ENCODE measurements at places on chromosomes 3 and 15.

- no peak for DNase-seq
Measured at GRCh38 chr3:71653414-71653807, 69.9 kb upstream of the FOXP1 start.

GRCh38 chr15:89777782-89778380 lies 1.7 kb downstream of the MESP2 start:
- no peak for DNase-seq

GRCh38 chr3:131895766-131896165 lies 139.0 kb downstream of the CPNE4 start:
- no peak for DNase-seq

GRCh38 chr3:76501315-76501714 lies 538.6 kb upstream of the ROBO2 start:
- no peak for DNase-seq

GRCh38 chr3:150410311-150411105 lies 2.4 kb downstream of the TSC22D2 start:
- DNase-seq, result peak; percentile 25

- DNase-seq, result no peak
Measured at GRCh38 chr3:53858096-53858741, 11.9 kb downstream of the IL17RB start.

DNA sequence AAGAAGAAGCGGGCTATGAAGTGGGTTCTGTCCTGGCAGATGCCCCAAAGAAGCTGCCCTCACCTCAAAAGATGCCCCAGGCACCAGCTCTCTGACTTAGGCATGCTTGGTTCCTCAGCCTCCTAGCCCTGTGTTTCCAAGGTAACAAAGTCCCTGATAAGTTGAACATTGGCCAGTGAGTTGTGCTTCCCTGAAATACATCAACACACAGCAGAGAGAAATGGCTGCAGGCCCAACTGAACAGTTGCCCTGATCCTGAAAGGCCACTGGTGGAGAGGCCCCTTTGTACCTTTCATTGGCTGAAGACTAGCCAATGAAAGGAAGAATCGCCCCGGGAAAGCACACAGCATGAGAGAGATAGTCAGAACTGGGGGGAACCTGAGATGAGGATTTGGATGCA lies 169.9 kb upstream of the CTNNB1 start:
- DNase-seq, result no peak

- no peak for DNase-seq
Measured at GRCh38 chr15:35150361-35150760, 65.3 kb upstream of the NANOGP8 start.

GRCh38 chr3:78856164-78856563 lies 911.6 kb downstream of the ROBO1 start:
- no peak for DNase-seq

DNA sequence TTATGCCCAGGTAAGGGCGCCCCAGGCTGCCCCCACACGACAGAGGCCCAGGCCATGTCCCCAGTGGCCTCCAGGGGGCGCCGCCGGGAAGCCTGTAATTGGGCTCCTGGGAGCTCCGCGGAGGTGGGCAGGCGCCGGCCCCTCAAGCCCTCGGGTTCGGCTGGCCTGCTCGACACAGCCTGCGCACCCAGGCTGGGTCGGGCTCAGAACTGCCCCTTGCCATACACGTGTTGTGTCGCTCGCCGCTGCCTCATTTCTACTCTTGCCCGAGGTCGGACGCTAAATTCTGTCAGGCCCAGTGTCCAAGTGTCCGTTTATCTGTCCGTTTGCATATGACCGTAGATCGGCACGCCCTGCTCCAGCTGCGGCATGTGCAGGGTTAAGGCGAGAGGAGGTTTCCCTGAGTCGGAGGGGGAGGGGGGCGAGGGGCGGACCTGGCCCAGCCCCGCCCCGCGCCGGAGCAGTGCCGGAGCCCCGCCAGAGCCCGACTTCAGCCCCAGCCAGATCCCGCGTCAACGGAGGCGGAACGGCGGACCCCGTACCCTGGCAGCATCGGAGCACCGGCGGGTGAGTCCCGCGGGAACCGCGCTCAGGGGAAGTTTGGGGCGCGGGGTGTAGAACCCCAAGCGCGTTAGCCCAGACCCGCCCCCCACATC lies at the start of gene KLHDC8B:
TSS of gene KLHDC8B (plus strand) at position 480 of the 656 bp plus-strand sequence. CDS start 1,172 bp downstream, outside the sequence.
- peak; percentile 84 for DNase-seq

GRCh38 chr15:89972085-89972484 lies 29.0 kb upstream of the ZNF710 start:
- no peak for DNase-seq

GRCh38 chr3:8555113-8555661 lies 53.6 kb downstream of the LMCD1 start:
- no peak for DNase-seq

- DNase-seq, result no peak
Measured at GRCh38 chr15:42065033-42065432, 29.3 kb downstream of the PLA2G4D start.

GRCh38 chr3:133573629-133574194 lies at the start of gene CDV3:
TSS of gene CDV3 (plus strand) at chr3:133573686. CDS start at chr3:133574045, 359 bp downstream.
- peak; percentile 79 for DNase-seq

DNA sequence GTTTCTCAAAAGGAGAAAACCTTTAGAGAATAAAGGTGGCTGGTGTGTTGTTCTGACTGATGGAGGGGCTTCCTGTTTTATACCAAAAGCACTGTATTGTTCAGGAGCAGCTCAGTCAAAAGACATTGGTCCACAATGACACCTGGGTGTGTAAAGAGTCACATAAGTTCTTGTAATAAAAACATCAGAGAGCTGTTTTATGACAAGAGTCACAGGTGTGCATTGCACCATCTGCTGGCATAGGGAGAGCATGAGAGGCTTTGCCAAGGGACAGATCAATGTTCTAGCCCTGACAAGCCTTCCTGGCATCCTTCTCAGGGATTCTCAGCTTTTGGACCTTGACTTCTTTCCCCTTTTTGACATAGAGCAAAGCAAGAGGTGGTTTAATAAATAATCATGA lies 20.4 kb downstream of the ARPP21 start:
- DNase-seq, result no peak

GRCh38 chr15:69313432-69314000 lies 14.8 kb downstream of the PAQR5 start:
- DNase-seq, result no peak

GRCh38 chr15:52735231-52736089 lies 54.7 kb downstream of the ONECUT1 start:
- DNase-seq, result peak; percentile 79

DNA sequence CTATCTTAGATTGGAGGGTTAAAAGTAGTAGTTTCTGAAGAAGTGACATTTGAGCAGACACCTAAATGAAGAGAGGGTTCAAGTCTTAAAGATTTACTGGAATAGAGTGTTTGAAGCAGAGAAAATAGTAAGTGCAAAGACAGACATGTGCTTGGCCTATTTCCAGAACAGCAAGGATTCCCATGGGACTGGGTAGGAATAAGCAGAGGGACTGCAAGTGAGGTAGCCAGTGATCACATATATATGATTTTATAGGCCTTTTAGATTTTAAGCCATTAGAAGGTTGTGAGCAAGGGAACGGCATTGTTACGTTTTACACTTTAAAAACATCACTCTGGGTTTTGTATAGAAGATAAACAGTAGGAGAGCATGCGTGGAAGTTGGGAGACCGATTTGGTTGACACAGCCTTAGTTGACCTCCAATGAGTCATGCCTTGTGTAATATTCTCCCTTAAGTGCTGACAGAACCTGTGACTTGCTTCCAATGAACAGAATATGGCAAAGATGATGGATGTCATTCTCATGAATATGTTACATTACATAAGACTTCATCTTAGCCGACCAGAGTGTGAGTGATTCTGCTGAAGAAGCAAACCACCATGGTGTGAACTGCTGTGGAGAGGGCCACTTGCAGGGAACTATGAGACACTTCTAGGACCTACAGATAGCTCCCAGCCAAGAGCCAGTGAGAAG lies 37.1 kb upstream of the SLC4A7 start:
- DNase-seq, result no peak

DNA sequence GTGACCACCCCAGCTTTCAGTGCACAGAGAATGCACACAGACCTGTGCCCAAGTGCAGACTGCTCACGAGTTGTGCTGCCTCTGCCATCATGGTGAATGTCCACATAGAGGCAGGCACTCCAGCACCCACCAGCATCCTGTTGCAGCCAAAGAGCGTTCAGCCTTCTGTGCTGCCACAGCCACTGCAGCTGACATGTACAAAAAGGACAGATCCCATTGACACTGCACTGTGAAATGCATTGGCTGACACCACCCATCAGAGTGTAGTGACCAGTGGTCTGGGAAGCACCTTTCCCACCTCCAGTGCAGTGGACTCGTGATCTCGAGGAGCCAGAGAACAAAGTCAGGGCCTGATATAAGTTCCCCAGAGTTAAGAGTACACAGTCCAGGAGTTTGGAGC lies 260.3 kb downstream of the RAP2B start:
- no peak for DNase-seq

DNA sequence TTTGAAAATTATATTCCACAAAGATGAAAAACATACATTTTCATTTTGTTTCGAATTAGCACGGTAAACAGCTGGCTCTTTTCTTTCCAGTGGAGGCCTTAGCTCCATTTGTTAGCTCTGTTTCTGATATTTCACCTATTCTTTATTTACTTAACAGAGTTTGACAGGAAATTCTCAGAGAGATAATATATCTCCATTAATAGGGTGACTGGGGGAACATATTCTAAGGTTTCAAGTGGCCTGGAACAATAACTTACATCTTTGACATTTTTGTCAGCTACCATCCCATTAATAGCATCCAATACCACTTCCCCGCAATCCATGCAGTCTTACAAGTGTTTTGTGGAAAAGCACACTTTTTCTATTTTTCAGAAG lies 577.6 kb upstream of the MDFIC2 start:
- no peak for DNase-seq

- DNase-seq, result no peak
Measured at GRCh38 chr3:69240651-69241568, 118.5 kb upstream of the LMOD3 start.

GRCh38 chr15:61879219-61879618 lies 181.0 kb downstream of the VPS13C start:
- no peak for DNase-seq

Data from effector memory CD8-positive, alpha-beta T cell (primary cell).